ENCODE measurements at places on chromosomes 7 and 10.
A peak's percentile ranks its signal among the peaks of the same experiment; 100 is the strongest.

GRCh38 chr10:1047937-1048336 lies 982 bp downstream of the IDI1 start:
- DNase-seq = peak; percentile 17

DNA sequence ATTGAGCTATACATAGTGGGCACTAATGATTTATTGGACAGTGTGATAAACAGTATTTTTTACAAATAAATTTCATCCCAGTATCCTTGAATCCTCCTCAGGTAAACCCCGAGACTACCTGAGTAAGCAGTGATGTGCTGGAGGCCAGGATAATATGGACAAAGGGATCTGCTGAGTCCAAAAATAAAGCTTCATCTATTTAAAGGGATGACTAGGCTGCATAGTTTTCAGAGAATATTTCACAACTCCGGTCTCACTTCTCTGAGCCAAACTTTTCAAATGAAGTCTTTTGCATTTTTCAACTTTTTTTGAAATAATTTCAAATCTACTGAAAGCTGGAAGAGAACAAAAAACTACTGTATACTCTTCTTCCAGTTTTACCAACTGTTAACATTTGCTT lies 2.5 kb downstream of the ACTR3B start:
- no peak for DNase-seq

DNA sequence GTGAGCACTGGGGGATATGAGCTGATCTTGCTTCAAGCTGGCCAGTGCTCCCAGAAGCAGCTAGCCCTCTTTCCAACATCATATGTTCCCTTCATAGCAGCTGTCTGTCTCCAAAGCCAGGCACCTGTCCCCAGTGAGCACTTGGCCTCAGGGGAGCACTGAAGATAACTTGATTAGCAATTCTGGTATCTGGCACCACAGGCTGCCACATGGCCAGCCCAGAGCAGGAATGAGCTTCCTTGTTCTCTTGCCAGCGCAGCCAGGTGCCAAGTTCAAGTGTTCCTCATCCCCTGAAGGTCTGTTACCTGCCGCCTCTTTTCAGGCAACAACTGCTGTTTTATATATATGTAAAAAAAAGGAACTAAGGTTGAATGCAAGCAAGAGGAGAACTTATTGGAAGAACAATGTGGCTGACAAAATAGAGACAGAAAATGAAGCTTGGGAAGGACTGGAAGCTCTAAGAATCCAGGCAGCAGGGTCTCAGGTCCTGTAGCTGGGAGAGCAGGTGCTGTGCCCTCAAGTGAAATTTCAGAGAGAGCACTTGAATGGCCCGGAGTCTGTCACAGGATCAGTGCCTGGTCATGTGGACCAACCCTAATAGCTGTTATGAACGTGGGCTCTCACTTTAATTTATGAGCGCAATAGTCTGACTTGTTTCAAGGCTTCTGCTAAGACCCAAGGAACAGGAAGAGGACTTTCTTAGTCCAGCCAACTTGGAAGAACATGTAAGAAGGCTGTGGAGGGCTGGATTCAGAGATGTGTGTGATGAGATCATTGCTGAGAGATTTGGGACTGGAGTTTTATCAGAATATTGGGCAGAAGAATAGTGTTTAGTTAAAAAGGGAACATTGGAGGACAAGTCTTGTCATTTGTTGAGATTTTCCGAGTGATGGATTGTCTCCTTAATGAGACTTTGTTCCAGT lies 267.2 kb downstream of the GLRX3 start:
- no peak for DNase-seq

DNA sequence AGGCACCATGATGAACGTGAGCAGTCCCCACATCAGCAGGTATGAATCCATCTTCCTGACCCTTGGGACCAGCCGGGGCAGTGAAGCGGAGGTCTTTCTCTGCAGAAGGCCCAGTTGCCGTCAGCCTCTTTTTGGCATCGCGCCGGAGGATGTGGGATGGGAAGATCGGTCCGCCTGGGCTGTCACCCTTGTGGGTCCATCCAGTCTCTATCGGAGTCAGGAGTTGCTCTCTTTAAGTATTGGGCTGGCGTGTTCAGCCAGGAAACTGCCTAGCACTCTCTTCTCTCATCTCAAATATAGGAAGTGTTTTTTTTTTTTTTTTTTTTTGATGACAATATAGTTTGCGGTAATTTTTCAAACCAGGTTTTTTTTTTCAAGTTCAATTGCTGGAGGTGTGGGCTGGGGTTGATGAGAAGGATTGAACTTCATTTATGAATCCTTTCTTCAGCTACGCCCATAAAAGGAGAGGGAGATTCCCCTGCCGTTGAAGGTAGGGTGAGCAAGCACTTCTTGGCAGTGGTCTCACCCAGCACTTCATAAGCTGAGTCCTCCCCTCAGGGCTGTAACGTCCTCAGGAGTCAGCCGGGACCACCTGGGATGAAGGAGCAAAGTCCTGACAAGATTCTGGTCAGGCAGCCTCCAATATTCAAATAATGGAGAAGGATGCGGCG lies at the start of gene IL2RA:
Gene IL2RA (minus strand): TSS at position 267 of the 671 bp plus-strand sequence. CDS start 216 bp downstream, at position 51.
- peak; percentile 67 for DNase-seq

DNA sequence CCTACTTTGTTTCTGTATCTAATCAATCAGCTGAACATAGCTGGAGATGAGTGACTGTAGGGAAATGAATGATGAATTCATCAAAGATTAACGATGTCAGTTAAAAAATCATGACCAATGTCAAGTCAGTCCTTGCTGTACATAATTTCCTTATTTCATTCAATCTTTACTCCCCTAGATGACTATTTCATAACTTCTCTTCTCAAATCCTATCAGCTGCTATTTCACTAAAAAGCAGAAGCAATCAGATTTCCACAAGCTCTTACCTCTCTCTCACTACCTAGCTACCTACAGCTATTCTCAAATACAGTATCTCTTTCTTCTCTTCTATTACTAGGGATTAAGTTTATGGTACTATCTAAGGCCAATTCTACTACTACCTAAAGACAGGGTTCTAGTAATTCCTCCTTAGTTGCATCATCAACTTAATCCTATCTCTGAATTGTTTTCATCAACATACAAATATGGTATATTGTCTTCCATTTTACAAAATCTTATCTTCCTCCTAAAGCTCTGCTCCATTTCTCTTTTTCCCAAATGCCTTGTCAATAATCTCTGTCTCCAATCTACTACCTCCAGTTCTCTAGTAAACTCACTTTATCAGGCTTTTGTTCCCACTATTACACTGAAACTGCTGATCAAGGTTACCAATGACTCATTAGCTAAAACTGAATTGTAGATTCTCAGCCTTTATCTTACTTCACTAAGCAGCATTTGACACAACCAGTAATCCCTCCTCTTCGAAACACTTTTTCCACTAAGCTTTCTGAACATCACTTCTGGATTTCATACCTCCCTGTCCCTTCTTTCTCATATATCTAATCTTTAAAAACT lies 28.4 kb downstream of the JMJD1C start:
- no peak for DNase-seq

DNA sequence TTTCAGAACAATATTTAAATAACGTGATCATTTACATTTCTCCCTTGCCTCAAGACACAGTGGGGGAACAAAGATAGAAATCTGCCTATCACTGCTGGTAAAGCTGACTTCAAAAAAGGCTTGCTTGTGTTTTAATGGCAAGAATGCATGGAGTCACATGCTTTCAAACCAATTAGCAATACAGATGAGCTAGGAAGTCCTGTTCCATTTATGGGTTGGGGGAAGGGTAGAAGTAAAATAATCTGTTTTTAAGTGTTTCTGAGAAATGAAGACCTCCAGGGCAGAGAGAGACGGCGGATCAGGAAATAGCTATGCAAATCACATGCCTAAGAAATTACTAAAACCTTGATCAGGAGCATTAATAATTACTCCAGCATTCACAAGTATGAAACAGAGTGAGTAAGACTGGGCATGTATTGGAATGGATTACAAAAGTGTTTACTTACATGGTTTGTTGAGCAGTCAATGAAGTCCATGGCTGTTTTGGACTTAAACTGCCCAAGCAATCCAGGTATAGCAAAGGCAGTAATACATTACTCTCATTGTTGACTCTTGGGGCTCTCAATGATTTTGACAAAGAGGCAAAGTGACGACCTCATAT lies 142.0 kb downstream of the ARID5B start:
- DNase-seq = no peak

DNA sequence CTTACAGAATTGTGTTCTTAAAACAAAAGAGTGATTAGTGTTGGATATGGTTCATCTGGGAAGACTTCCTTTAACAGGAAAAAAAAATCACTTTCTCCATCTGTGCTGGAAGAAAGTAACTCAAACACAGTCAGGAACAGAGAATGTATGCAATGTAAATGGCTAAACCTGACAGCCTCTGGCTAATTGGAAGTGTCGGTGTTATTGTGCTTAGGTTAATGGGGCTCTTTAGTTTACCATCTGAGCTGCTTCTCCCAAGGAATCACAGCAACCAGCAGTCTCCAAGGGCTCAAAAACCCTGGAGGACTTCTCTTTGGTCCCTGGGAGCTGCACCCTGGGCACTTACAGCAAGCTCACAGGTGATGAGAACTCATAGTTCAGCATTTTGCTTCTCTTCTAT lies 724.5 kb downstream of the LRMDA start:
- no peak for DNase-seq

- DNase-seq = no peak
Observed at GRCh38 chr7:122268101-122268500, 36.4 kb downstream of the FEZF1 start.

DNA sequence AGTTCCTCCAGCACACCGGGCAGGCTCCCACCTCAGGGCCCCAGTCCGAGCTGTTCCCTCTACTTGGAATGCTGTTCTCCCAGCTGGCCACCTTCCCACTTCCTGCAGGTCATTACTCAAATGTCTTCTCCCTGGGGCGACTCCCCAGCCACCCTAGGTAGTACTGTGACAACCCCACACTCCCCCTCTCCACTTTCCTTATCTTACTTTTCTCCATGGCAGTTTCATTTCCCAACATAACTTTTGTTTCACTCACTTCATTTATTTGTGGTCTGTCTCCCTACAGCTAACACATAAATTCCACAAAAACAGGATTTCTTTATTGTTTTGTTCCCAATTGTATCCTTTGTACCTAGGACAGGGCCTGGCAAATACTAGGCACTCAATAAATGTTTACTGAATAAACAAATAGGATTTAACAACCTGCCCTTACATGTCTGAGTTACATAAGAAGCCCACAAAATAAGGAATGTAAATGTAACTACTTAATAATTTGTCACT lies 76.5 kb downstream of the JAZF1 start:
- DNase-seq = no peak

DNA sequence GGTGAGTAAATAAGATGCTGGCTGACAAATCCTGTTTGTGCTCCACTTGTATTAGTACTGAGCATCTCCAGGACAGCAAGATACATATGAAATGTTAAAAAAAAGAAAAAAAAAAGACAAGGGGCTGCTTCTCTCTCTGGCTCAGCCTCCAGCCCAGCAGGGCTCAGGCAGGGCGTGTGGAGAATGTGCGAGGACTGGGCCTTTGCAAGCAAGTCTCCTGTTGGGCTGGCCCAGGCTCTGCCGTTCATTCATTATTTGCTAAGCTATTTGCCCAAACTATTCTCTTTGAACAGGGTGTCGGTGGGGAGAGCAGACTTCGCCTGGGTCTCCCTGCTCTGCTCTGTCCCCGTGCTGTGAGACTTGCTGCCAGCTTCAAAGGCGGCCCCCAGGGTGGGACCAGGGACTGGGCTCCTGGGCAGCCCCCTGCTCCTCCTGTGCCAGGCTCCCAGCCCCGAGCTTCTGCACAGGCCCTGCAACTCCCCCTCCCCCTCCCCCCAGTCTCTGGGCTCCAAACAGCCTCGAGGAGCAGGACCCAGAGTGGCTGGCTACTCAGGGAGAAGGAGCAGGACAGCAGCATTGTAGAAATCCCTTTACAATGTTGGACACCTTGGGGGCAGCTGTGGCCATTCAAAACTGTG lies 25.6 kb upstream of the MGMT start:
- DNase-seq = no peak

DNA sequence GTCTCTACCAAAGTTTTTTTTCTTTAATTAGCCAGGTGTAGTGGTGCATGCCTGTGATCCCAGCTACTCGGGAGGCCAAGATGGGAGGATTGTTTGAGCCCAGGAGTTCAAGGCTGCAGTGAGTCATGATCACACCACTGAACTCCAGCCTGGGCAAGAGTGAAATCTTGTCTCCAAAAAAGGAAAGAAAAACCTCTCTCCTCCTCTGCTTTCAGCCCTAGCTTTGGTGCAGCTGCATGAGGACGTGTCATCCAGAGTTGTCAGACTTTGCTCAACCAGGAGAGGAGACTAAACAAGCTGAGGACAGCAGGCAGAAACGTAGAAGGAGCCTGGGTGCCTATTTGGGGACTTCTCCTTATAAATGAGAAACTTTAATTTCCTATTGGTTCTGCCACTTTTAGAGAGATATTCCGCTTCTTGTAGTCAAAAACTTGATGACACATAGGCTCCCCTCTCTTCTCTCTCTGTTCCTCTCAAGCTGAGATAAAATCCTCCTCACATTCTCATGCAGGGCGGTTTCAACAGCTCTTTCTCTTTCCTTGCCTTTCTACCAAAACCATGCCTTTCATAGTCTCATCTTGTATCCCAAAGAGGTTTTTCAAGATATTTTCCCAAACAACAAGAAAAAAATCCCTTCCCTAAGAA lies 205.4 kb downstream of the ARHGAP12 start:
- DNase-seq = no peak

GRCh38 chr10:32151871-32152270 lies 95.6 kb upstream of the KIF5B start:
- no peak for DNase-seq

GRCh38 chr7:120054376-120055100 lies 218.4 kb upstream of the KCND2 start:
- no peak for DNase-seq

GRCh38 chr7:17130281-17131059 lies 168.0 kb upstream of the AHR start:
- no peak for DNase-seq

DNA sequence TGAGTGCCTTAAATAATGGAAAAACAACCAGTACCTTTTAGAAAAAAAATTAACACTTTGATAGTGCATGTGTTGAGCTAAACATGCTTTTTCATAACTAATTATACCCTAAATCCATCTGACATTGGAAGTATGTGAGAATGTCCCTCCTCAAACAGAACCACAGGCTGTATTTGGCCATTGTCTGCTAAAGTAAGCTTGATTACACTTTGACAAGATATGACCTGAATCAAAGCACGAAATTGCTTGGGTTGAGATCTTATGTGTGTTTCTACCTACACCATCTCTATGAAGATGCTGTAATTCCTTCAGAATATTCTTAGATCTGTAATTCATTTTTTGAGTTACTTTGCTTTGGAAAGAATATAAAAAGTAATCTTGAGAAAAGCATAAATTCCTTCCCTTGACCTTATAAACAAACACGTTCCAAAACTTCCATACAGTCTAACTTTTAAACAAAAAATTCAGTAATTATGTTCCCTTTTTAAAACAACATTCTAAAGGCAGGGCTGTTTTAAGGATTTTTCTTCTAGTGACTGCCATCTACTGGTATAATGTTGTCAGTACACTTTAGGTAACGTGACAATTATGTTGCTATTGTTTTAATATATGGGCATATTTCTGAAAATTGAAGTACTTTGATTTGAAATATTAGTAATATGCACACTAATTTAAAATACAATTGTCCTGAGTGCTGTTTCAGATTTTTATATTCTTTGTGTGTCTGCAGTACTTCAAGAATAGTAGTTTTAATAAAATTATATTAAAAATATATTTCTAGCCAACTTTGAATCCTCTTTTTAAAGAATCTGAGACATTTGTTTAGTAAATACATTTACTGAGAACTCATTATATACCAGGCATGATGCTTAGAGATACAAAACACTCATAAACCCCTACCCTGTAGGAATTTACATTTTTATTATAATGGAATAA lies 20.9 kb downstream of the CD36 start:
- no peak for DNase-seq
